Stimulated activated CD4-positive, alpha-beta T cell treated with anti-CD3 and anti-CD28 coated beads, Interleukin-1b, Interleukin-23, amount 100 ng/mL, for 4 hours (primary cell): ENCODE measurements at places on chromosomes 5 and 9.

GRCh38 chr5:142837081-142837725 is 67.0 kb downstream of the ARHGAP26 start:
- no peak for DNase-seq

DNA sequence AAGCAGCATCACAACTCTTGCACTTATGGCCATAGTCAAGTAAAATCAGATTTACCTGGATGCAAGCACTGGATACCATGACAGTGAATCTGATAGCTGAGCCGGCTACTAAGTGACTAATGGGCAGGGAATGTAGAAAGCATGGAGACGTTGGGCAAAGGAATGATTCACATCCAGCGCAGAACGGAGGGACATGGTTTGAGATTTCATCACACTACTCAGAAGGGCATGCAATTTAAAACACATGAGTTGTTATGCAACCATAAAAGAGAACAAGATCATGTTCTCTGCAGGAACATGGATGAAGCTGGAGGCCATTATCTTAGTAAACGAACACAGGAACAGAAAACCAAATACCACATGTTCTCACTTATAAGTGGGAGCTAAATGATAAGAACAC is 169.1 kb upstream of the PIK3R1 start:
- DNase-seq, result no peak

DNA sequence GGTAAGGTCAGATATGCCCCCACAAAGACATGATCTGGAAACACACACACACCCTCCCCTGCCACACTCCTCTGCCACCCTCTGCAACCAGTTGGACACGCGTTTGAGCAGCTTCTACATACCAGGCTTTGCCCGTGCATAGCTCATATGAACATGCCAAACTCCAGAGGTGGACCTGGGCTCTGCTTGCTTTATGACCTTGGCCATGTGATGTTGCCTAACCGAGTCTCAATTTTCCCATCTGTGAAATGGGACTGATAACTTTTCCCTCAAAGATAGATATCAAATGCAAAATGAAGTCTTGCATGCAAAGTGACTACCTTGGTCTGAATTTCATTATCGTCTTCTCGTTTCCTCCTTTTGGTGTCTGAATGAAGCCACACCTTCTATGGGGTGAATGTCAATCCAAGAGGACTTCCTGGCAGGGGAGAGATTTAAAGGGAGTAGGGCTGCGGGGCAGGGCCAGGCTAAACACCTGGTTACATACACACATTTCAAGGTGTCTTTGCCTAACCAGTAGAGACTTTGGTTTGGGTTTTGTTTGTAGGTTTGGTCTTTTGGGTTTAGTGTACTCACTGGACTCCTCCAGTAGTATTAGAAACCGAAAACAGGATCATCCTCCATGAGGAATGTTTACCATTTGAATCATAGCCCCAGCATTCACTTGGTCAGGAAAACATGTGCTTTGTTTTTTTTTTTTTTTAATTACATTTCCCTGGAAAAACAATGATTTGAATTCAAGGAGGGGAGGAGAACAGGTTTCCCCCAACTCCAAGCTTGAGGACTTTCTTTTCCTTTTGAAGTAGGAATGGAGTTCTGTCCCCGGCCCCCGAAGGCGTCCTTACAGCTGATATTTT is 63.2 kb downstream of the COL27A1 start:
- no peak for DNase-seq

DNA sequence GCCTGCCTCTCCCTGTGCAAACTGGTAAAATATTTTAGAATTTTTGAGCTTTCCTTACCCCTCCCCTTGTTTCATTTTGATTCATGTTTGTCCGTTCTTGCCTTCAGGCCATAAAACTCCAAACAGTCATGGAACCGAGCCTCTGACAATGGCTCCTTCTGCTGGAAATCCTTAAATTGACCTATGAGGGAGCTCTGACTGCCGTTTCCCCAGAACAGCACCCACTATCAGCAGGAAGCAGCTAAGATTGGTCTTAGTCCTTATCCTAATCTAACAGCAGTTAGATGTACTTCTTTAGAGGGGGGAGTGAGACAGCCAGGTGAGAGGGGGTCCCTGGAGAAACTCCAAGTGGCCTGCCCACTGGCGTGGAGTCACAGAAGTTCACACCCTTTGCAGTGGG is 106.7 kb downstream of the FAM174A start:
- DNase-seq, result no peak

DNA sequence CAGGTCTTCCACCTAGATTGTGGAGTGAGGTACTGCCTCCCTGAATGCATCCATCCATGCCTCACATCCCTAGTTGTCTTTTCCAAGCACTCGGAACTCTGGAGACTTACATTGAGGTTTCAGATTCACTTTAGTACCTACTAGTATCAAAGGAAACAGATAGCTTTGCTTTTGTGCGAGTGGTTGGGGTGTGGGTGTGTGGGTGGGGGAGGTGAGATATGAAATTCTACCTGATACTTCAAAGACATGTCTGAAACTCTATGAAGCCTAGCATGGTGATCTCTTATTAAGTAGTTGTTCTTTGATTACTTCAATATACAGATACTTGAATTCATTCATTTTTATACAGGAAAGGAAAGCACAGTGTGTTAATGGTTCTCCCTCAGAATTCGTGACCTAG is 64.4 kb downstream of the MCCC2 start:
- DNase-seq, result no peak

GRCh38 chr9:79768194-79768593 is 196.4 kb downstream of the TLE4 start:
- DNase-seq, result no peak

GRCh38 chr9:21412107-21412506 is 3.2 kb downstream of the IFNA8 start:
- no peak for DNase-seq

DNA sequence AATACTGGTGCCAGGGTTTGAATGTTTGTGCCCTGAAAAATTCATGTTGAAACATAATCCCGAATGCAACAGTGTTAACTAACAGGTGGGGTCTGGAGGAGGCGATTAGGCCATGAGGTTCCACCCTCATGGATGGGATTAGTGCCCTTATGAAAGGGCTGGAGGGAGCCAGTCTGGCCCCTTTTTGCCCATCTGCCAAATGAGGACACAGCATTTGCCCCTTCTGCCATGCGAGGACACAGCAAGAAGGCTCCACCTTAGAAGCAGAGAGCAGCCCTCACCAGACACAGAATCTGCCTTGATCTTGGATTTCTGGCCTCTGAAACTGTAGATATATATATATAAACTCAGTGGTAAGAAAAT is 32.6 kb upstream of the RNF130 start:
- no peak for DNase-seq

DNA sequence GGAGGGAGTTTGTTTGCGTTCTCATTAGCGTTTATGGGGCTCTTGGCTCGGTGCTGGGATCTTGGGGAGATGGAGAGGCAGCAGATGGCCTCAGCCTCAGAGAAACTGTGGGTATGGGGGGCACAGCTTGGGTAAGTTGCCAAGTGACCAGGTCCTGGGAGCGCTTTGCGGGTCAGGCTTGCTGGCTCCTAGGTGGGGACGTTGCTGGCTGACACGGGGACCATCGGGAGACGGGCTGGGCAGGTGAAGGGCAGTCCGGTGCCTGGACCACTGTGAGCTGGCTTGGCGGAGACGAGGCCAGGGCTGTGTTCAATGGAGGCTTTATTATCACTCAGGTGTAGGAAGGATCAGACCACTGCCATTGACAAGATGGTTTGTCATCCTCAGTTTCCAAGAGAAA is 30.0 kb downstream of the FGD3 start:
- DNase-seq, result no peak

DNA sequence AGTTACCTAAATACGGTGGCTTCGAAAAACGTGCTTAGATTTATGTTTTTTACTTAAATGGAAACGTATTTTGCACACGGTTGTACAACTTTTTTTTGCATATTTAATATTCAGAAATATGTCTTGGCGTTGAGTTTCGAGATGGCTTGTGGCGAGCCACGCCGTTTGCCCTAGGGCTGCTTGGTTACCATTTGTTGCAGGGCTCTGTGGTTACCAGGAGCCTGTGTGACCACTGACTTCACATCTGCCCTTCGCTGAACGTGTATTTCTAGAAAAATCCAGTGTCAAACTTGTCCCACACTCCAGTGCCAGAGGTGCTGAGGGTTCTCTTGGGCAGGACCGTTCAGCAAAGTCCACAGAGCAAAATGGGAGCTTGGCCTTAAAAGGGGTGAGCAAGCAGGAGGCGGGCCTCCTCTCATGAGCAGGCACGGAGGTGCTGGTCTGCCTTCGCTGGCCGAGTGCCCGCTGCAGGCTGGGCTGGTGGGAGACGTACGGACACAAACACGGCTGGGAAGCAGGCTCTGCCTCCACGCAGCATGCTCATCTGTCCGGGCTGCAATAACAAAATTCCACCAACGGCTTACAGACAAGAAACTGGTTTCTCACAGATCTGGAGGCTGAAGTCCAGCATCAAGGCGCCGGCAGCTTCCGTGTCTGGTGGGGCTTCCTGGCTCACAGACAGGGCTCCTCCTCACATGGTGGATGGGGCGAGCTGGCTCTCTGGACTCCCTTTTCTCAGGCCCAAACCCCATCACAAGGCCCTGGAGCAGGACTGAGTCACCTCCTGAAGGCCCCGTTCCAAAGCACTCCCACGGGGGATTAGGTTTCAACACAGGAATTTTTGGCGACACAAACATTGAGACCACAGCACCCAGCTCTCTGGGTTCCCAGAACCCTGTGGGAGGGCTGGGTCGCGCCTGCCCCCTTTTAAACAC is 5.4 kb downstream of the MRPL36 start:
- no peak for DNase-seq

GRCh38 chr5:67144183-67144639 is 52.4 kb downstream of the CD180 start:
- DNase-seq, result no peak

GRCh38 chr9:111828193-111828592 is 33.5 kb upstream of the SHOC1 start:
- no peak for DNase-seq

GRCh38 chr9:34072868-34073590 is 24.3 kb upstream of the UBAP2 start:
- no peak for DNase-seq

DNA sequence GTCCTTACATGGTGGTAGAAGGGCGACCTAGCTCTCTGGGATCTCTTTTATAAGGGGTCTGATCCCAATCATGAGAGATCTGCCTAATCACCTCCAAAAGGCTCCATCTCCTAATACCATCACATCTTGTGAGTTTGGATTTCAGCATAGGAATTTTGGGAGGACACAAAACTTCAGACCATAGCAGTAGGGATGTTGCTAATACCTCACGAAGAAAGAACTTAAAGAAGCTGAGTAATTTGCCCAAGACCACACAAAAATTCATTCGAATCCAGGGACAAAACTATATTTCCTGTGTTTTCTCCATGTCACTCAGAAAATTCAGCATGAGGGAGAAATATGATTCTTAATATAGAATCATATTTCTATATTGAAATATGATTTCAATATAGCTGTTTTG is 32.7 kb downstream of the MTAP start:
- no peak for DNase-seq

GRCh38 chr5:74016373-74016772 is 390.4 kb downstream of the ARHGEF28 start:
- DNase-seq, result no peak

GRCh38 chr5:169126481-169127021 is 174.4 kb downstream of the SLIT3 start:
- no peak for DNase-seq

DNA sequence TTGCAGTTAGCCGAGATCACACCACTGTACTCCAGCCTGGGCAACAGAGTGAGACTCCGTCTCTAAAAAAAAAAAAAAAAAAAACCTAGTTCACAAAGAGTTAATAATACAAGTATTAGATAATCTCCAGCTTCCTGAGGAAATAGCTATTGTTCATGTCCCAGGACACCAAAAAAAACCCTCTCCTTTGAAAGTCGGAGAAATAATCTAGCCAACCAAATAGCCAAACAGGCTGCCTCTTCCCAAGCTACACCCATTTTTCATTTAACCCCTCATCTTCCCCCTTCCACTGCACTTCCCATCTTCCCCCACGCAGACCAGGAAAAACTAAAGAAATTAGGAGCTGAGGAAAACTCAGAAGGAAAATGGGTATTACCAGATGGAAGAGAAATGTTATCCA is 23.6 kb downstream of the CNOT8 start:
- DNase-seq, result no peak

DNA sequence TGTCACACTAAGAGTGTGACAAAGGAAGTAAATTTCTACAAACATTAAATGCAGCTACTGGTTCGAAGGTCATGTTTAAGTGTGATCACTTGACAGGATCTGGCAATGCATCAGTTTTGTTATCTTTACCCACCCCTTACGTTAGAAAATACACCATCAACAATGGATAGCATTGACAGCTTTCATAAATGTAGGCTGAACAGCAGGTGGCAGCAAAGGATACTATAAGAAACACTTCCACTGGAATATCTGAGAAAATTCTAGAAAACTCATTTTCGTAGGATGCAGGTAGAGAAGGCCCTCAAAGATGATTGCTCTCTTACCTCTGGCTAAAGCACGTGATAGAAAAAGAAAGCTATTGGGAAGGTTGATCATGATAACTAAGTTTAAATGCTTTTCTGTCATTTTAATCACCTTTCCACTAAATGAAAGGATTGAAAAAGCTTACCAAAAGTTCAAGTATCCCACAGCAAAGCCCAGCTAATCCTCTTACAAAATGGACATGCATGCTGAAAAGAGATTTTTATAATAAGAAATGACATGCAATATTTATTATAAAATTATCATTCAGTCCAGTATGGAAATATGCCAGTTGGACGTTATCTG is 292.5 kb downstream of the PARP8 start:
- DNase-seq, result no peak

DNA sequence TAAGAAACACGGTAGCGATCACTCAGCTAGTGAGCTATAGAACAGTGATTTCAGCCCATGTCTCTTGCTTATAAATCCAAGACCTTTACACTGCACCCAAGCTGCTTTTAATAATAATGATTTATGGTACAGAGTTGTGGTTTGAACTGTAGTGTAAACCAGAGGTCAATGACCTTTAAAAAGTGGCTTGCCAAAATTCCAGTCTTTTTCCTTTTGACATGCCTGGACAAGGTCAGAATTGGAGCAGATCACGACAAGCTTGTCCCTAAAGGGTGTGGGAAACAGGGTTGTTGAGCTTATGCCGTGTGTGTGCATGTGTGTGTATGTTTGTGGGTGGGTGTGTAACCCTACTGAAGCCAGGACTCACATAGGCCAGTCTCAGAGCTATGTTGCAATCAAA is 225.3 kb upstream of the CLINT1 start:
- DNase-seq, result no peak

DNA sequence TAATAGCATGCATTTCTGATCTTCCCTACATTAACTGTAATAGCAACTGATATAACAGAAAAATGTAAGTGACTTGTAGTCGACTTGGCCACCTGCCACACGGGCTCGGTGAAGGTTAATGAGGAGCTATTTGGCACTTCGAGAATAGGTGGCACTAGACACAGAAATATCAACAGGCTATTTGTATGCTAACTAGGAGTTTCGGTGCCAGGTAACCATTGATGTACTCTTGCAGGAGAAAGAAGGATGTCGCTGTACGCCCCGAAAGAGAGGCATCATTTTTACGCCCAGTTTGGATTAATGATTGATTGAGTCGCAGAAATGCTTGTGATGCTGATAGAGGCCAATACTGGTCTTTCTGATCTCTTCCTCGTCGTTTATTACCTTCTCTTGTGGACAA is 516 bp upstream of the DMRT2 start:
- no peak for DNase-seq
